Activated T-helper 1 cell treated with Interleukin-2 at 50 U/mL for 16 hours (primary cell): ENCODE measurements at places on chromosomes 13 and 19.

DNA sequence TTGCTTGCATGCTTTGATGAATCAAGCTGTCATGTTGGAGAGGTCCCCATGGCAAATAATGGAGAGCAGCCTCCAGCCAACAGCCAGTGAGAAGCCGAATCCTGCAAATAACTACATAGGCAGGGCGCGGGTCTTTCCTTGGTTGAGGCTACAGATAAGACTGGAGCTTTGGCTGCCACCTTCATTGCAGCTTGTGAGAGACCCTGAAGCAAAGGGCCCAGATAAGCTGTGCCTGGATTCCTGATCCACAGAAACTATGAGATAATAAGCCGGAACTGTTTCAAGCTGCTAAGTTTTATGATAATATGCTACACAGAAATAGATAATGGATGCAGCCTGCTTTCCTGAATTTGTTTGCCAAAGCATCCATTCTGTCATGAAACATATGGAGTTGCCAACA lies 257.0 kb downstream of the HS6ST3 start:
- no peak for DNase-seq

DNA sequence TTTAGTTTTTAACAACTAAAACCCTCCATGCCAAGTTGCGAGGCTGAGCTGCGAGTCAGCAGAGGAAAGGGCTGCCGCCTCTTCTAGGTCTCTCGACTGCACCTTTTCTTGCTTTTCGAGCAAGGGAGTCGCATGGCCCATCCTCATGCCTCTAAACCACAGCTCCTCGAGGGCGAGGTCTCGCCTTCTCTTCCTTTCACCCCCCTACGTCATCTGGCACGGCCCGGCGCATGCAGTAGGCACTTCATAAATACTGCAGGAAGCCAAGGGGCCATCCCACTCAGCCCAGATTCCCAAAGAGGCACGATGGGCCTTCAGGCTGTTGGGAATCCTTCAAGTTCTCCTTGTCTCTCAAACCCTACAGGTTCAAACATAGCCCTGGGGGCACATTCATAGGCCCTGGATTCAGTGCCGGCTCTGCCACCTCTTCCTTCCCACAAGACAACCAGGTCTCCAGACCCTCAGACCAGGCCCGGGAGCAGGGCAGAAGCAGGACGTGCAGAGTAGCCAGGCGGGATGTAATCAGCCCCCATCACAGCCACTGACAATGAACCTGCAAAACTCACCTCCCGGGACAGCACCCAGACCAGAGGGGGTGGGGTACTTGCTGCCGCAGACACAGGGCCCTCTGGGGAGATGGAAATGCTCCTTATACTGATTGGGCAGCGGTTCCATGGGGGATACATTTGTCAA lies 41.7 kb downstream of the GGACT start:
- DNase-seq = no peak

DNA sequence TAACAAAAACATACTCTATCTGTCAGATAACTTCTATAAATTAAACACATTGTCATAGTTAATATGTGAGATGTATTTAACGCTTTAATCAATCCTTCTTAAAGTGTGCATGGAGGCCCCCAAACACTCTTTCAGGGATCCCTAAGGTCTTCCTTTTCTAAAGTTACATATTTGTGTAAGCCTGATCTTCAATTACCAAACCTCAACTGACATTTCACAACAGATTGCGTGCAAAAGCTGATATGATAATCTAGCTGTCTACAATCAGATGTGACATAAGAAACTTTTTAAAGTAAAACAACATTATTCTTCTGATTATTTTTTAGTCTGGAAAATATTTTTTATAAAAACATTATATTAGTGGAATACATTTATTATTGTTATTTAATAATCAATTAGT lies 1850.4 kb downstream of the OLFM4 start:
- no peak for DNase-seq

DNA sequence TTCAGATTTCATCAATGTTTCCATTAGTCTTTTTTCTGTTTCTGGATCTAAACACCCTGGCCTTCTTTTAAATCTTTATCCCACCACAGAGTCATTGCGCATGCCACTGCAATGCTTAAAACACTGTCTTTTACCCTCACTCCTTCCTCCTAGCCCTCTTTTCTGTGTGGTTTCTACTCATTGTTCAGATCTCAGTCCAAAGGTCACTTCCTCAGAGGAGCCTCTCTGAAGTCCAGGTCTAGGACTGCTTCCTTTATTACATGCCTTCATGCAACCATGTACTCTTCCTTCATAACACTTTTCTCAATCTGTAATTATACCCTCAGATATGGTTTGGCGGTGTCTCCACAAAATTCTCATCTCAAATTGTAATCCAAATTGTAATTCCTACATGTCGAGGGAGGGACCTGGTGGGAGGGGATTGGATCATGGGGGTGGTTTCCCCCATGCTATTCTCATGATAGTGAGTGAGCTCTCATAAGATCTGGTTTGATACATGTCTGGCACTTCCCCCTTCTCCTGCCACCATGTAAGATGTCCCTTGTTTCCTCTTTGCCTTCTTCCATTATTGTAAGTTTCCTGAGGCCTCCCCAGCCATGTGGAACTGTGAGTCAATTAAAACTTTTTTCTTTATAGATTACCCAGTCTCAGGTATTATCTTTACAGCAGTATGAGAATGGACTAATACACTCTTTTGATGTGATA lies 808.9 kb downstream of the DIAPH3 start:
- no peak for DNase-seq

- no peak for DNase-seq
Measured at GRCh38 chr13:97658556-97658955, 224.6 kb downstream of the RAP2A start.
